Forelimb muscle (tissue), 1 donor: ENCODE measurements at places on chromosomes 4 and X. TPM values are rescaled to one million over a fixed set of nuclear protein-coding genes. Genes with fewer than 3 reads are reported as not detected.

SULT1E1 gene
- 23.6 TPM for polyA plus RNA-seq

GNRHR gene
- polyA plus RNA-seq: 0.52 TPM

DNAAF6 gene
- not detected for polyA plus RNA-seq

MAP7D3 gene
- 14.4 TPM for polyA plus RNA-seq

GUCY1B1 gene
- 17.3 TPM for polyA plus RNA-seq

ADAM29 gene
- polyA plus RNA-seq: not detected

SORCS2 gene
- 8.8 TPM for polyA plus RNA-seq
